ENCODE measurements at places on chromosomes 2 and 18. TPM values are rescaled to one million over a fixed set of nuclear protein-coding genes. Genes with fewer than 3 reads are reported as not detected.

- no peak overlapping the region for H3K27ac ChIP-seq
- H3K27me3 ChIP-seq = no peaks in the 10 kb centered on the region
- H3K36me3 ChIP-seq = no peaks in the 10 kb centered on the region
- DNase-seq = no peak
Observed at GRCh38 chr18:78196280-78196679, 783.3 kb upstream of the SALL3 start.

DNA sequence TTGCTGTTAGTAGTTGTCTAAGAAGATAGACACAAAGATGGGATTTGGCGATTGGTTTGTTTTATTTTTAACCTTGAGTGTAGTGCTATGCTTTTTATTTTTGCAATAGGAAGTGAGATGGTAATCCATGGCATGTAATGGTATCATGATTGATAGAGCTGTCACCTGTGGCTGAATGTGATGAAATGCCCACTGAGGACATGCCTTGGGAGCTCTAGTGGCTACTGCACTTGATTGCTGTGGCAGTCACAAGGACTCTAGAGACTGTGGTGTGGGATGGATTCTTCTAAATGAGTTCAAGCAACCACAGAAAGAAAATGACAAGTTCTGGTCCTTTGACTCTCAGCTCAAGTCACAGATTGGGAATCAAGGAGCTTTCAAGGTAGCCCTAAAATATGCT, 139.4 kb downstream of the CYRIA start:
- peaks cover 12% of the 10 kb centered on the region for H3K27me3 ChIP-seq
- no peak overlapping the region for H3K4me3 ChIP-seq
- no peak overlapping the region for H3K27ac ChIP-seq

- DNase-seq = no peak
- H3K4me3 ChIP-seq = no peak overlapping the region
- H3K36me3 ChIP-seq = peaks cover 32% of the 10 kb centered on the region
Observed at GRCh38 chr18:79753391-79753851, 44.3 kb upstream of the KCNG2 start.

GRCh38 chr2:202204855-202205254, 33.5 kb downstream of the SUMO1 start:
- H3K4me3 ChIP-seq = no peak overlapping the region
- DNase-seq = no peak
- no peak overlapping the region for H3K27ac ChIP-seq
- no peaks in the 10 kb centered on the region for H3K27me3 ChIP-seq

DNA sequence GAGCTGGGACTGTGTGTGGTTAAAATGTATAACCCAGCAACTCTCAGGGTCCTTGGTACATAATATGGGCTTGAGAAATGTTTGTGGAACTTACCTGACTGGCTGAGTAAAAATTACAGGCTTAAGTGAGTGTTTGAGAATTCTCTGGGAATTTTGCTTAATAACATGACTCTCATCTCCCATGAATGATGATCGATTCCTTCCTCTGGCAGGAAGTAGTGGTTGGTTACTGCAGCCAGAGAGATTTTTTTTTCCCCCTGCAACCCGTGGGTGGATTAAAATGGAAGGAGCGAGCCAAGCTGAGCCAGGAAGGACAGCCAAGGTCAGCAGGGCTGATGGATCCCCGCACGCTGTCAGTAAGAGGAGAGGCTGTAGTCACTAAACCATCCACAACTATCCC, 40.6 kb upstream of the RFX8 start:
- peaks cover 25% of the 10 kb centered on the region for H3K4me1 ChIP-seq
- H3K4me3 ChIP-seq = no peak overlapping the region
- H3K36me3 ChIP-seq = no peaks in the 10 kb centered on the region
- no peaks in the 10 kb centered on the region for H3K27me3 ChIP-seq

DNA sequence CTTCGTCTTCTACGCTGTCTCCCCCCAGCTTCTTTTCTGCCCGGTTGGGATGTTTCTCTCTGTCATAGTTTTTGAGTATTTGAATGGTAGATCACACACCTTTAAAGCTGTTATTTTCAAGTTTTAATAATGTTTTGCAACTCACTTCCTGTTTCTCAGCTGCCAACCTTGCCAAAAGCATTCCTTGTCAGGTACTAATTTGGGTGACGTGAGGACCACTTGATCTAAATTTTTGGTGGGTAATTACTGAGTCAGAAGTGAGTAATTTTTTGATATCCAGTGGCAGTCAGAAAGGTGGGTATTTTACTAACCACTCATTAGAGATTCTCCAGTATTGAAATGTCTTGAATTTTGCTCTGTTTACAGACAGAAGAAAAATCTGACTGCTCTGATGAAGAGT, 852.4 kb upstream of the FANCL start:
- no peaks in the 10 kb centered on the region for H3K4me1 ChIP-seq
- H3K36me3 ChIP-seq = no peaks in the 10 kb centered on the region
- no peak for DNase-seq
- no peak overlapping the region for H3K4me3 ChIP-seq

- DNase-seq = peak; percentile 84
- H3K36me3 ChIP-seq = no peaks in the 10 kb centered on the region
- no peaks in the 10 kb centered on the region for H3K27me3 ChIP-seq
Observed at GRCh38 chr2:237213315-237214022, 127.8 kb downstream of the COPS8 start.

DNA sequence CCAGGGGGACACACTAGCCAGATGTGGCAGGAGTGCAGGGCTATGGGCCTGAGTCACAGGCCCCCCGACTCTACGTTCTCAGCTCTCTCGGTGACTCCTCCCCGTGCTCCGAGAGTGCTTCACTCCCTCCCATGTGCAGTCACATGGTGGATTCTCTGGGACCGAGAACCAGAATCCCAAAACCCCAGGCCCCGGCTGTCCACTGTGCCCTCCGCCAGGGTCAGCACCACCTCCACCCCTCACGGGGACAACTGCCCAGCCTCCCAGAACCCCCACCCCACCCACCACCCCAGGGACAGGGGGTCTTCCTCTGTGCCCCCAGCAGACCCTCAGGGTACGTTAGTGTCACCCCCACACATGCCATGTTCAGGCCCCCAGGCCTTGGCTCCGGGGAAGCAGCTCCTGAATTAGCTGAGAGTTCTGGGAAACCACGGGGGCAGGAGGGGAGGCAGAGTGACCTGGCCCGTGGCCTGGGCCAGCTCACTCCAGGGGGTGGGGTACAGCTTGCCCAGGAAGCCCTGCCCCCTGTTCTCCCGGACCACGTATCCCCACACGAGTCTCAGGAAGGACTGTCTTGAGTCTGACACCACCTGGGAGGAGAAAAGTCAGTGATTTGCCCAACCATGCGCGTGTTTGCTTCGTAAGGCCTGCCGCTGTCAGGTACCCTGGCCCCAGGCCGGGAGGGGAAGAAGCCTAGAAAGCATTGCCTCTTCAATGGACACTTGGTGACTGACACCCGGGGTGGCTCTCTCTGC, 4.4 kb downstream of the RAMP1 start:
- H3K27me3 ChIP-seq = no peaks in the 10 kb centered on the region
- peaks cover 89% of the 10 kb centered on the region for H3K4me1 ChIP-seq
- H3K27ac ChIP-seq = peak overlapping the region; percentile 97
- DNase-seq = no peak
- H3K4me3 ChIP-seq = no peak overlapping the region

- H3K4me3 ChIP-seq = no peak overlapping the region
- no peak for DNase-seq
- H3K27ac ChIP-seq = no peak overlapping the region
- no peaks in the 10 kb centered on the region for H3K27me3 ChIP-seq
Observed at GRCh38 chr2:47300609-47301276, 102.2 kb upstream of the MSH2 start.

DNA sequence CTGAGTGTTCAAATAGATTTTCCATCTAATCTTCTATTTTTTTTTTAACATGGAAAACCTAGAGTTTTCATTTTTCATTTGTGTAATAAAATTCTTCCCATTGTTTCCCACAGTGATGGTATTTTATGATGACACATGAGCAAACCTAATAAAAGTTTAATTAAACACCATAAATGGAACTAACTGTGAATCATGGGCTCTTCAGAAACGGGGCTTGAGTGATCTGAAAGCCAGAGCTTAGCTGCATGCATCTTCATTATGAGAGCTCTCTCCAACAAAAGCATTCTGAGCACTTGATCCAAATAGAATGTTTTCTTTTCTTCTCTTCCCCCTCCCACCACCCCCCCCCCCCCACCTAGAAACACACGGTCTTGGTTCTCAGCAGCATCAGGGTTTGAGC, 82.1 kb upstream of the REV1 start:
- peak overlapping the region; percentile 48 for H3K4me3 ChIP-seq
- peaks cover 33% of the 10 kb centered on the region for H3K36me3 ChIP-seq
- no peak for DNase-seq
- H3K27ac ChIP-seq = peak overlapping the region; percentile 92

GRCh38 chr2:63514781-63515180, 73.5 kb downstream of the WDPCP start:
- peaks cover 12% of the 10 kb centered on the region for H3K36me3 ChIP-seq
- no peak overlapping the region for H3K4me3 ChIP-seq
- no peak overlapping the region for H3K27ac ChIP-seq
- DNase-seq = no peak
- H3K4me1 ChIP-seq = no peaks in the 10 kb centered on the region

DNA sequence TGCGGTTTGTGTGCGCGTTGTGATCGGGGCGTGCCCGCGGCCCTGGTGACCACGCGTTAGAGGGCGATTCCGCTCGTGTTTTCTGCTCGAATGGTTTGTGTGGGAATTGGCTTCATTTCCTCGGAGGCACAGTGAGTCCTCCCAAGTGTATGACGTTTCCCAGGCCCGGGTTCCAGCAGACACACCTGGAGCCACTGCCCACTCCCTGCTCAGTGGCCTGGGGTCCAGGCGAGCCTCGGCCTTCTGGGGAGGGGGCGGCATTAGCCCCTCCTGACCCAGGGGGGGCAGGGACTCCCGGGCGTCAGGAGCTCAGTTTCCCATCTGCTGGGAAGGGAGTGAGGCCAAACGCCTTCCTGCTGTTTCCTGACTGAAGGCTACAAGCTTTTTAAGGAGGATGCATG, 92.1 kb downstream of the NFATC1 start:
- H3K27me3 ChIP-seq = no peaks in the 10 kb centered on the region
- H3K4me1 ChIP-seq = peaks cover 31% of the 10 kb centered on the region
- H3K27ac ChIP-seq = no peak overlapping the region
- no peaks in the 10 kb centered on the region for H3K36me3 ChIP-seq
- no peak overlapping the region for H3K4me3 ChIP-seq
- DNase-seq = no peak

DNA sequence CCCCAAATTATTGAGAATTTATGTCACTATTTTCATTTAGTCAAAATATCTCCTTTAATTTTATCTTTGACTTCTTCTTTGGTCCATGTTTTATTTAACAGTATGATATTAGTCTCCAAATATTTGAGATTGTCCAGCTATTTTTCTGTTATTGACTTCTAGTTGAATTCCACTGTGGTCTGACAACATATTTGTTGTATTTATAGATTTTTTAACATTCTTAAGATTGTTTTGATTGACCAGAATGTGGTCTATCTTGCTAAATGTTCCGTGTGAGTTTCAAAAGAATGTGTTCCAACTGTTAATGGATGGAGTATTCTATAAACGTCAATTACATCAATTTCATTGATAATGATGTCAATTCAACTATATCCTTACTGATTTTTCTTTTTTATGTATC, 1452.1 kb downstream of the SUCLG1 start:
- H3K4me3 ChIP-seq = no peak overlapping the region
- H3K27ac ChIP-seq = no peak overlapping the region
- peaks cover 5% of the 10 kb centered on the region for H3K4me1 ChIP-seq
- no peaks in the 10 kb centered on the region for H3K36me3 ChIP-seq

GRCh38 chr2:45909677-45910191, 258.3 kb downstream of the PRKCE start:
- DNase-seq = no peak
- no peaks in the 10 kb centered on the region for H3K36me3 ChIP-seq
- no peak overlapping the region for H3K4me3 ChIP-seq
- no peaks in the 10 kb centered on the region for H3K27me3 ChIP-seq

- H3K4me3 ChIP-seq = no peak overlapping the region
- H3K4me1 ChIP-seq = no peaks in the 10 kb centered on the region
- peaks cover 5% of the 10 kb centered on the region for H3K36me3 ChIP-seq
- no peak for DNase-seq
- H3K27me3 ChIP-seq = no peaks in the 10 kb centered on the region
Observed at GRCh38 chr2:141381946-141382345, 748.9 kb downstream of the LRP1B start.

Gene TOGARAM2
- 0.07 TPM for total RNA-seq

Gene ATIC
- 109 TPM for total RNA-seq

Gene RAB27B
- total RNA-seq = 0.28 TPM

Gene BZW1
- 191 TPM for total RNA-seq

Gene ALPG
- total RNA-seq = not detected

Gene HMSD
- total RNA-seq = not detected

Gene SGPP2
- total RNA-seq = not detected
